Bone marrow (tissue), 2 donors: ENCODE measurements at places on chromosomes 16 and 17.

GRCh38 chr16:87437911-87438610 lies 45.9 kb downstream of the MAP1LC3B start:
- no peak for DNase-seq

- no peak for DNase-seq
Observed at GRCh38 chr16:15983898-15984297, 34.5 kb downstream of the ABCC1 start.

DNA sequence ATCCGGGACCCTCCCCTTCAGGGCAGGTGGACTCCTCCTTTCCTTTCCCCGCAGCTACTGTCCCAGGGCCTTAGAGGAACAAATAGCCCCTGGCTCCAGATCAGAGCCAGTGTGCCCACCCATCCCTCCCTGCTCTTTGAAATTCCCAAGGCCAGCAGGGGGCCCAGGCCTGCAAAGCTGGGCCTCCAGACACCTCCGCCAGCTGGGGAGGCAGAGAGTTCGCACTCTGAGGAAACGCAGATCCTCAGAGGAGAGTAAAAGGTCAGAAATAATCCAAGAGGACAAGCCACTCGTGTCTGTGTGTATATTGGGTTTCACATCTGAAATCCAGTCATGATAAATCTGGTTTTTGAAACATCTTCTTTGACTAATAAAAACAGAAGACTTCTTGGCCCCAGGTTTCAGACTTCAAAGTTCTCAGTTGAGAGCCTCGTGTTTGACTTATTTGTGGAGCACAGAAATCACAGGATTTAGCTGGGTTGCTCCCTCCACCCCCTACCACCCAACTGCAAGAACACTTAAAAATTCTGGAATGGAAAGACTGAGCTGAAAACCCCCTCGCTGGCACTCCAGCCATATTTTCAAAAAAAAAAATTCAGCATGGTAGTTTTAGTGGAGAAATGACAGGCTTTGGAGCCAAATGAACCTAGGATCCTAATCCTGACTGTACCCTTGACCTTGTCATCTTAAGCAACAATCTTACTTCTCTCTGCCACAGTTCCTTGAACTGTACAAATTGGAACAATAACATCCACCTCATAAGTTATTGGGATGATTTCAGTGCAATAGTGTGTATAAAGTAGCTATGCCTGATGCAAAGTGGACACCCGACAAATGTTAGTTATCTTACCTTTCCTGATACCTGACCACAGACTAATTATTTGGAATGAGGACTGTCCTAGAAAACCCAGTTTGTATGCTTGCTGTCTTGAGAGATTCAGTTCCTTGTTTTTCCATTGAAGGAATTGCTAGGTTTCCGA lies 44.5 kb upstream of the TBX2 start:
- DNase-seq = no peak

- no peak for DNase-seq
Observed at GRCh38 chr16:56851671-56852400, 13.2 kb upstream of the SLC12A3 start.

DNA sequence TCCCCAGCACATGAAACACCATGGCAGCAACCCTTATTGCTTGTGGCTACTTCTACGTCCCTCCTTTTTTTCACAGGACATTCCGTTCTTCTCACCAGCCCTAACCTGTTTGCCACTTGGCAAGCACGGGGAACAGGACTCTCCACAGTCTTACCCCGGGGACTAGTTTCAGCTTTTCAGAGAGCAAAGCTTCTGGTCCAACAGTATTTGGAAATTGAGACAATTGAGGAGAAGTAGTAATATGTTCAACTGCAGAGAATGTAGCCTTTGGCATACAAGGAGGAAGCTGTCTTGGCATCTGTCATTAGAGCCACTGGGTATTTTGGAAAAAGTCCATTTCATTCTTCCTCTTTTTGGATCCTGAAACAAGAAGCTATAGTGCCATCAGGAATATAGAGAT lies 65.7 kb downstream of the MAP2K6 start:
- DNase-seq = no peak

GRCh38 chr16:35492225-35492624 lies 2032.8 kb downstream of the TP53TG3F start:
- DNase-seq = no peak

DNA sequence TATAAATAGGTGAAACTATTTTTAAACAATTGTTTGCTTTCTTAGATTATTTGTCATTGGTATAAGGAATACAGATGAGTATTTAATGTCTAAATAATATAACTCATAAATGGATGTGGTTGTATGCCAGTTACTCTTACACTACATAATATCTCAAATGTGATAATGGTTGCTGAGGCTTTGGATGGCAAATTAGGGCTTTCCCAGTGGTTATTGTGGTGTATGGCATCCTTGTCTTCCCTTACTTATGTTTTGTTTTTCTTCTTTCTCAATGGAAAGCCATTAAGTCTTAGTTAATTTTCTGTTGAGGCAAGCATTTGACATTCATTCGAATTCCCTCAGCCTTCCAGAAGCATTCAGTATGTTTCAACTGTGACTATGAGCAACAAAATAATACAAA lies 10.5 kb downstream of the OMG start:
- DNase-seq = no peak

DNA sequence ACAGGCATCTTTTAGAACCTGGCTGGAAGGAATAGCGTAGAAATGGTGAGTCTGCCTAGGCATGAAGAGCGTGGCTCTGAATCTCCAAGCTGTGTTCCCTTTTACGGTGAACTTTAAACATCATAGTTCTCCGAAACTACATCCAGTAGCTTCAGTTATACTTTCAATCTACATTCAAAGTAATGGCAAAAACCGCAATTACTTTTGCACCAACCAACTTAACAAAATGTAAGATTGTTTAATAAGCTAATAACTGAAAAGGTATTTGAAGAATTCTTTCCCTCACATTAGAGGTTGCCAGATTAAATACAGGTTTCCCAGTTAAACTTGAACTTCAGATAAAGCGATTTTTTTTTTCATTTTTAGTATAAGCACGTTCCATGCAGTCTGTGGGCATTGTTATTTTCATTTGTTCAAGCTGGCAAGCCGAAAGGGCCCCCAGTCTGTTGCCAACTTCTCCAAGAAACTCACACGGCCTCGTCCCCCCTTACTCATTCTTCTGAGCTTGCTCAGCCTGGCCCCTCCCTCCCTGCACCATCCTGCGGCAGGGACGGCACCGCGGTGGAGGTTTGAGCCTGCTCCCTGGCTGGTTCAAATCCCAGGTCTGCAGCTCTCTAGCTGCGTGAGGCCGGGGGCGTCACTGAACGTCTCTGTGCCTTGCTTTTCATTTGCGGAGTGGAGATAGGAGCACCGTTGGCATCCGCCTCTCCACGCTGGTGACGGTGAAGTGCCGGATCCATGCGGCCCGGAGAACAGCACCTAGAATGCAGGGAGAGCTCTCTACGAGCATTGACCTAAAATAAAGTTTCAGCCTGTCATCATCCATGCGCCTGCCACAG lies 3.5 kb upstream of the MTHFSD start:
- DNase-seq = no peak

- no peak for DNase-seq
Observed at GRCh38 chr16:4318451-4318910, 2.6 kb downstream of the GLIS2 start.

DNA sequence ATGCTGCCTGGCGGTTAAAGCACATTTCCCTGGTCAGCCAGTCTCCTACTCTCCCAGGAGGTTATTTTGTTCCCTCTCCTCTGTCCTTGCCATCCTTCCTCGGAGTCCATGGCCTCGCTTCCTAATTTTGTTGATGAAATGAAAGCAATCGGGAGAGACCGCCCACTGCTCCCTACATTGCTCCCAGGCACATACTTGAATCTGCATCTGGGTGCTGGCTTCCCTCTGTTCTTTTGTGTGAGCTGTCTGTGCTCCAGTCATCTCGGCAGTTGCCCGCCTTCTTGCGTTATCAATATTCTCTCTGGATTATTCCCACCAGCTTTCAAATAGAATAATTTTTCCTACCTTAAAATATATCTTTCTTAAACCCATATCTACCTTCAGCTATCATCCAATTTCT lies 11.1 kb downstream of the KRT23 start:
- no peak for DNase-seq
